Fibroblast of lung (primary cell): ENCODE measurements at places on chromosomes 3 and 15.

GRCh38 chr3:54783611-54784010 lies 144.2 kb downstream of the LRTM1 start:
- peak; percentile 72 for DNase-seq

- DNase-seq: no peak
Measured at GRCh38 chr15:35505141-35505540, 40.8 kb downstream of the DPH6 start.

DNA sequence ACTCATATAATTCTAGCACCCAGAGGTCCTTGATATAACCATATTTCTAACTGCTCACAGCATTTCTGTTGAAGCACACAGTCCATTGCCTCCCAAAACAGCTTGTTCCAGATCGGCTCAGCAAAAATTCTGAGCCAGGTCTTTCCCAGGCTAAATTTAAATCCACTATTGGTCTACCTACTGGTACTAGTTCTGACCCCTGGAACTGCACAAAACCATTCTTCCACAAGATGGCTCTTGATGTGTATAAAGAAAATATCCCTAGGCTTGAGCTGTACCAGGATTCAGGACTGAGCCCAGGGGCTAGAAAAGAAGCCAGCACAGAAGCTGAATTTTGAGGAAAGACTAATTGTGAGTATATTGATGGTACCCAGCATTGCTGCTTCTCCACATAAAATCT lies 75.4 kb upstream of the ABHD17C start:
- no peak for DNase-seq

GRCh38 chr3:190586631-190587011 lies 72.7 kb downstream of the IL1RAP start:
- peak; percentile 28 for DNase-seq

DNA sequence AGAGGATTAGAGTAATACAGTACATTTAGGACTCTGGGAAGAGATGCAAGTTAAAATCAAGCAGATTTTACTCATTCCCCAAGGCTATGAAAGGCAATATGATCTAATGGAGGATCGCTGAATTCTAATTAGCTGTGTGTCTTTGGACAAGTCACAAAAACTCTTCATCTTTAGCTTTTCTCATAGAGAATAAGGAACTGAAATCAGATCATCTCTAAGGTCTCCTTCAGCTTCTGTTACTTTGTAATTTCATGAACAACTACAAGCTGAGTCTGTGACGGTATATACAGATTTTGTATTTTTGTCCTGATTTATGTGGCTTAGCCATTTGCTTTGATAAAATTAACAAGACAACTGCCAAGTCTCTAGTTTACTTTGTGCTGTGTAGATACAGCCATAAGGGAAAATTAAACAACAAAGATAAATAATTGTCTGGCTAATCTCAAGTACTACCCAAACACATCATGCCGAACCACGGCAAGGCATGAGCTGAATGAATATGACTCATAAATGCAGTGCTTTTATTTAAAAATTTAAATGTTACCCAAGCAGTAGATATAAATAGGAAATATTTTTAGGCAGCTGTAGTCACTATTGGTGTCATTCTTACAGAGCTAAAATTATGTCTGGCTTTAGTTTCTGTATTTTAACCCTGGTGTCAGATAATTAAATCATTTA lies 81.5 kb downstream of the GAP43 start:
- DNase-seq: peak; percentile 67

GRCh38 chr3:61979638-61980037 lies 393.7 kb downstream of the FEZF2 start:
- DNase-seq: no peak

- DNase-seq: no peak
Measured at GRCh38 chr3:95738045-95738444, 1076.3 kb upstream of the EPHA6 start.

- peak; percentile 30 for DNase-seq
Measured at GRCh38 chr3:172616031-172616461, 92.8 kb upstream of the TNFSF10 start.

GRCh38 chr3:79490165-79491028 lies 277.4 kb downstream of the ROBO1 start:
- DNase-seq: peak; percentile 95

GRCh38 chr3:105847452-105847851 lies 21.4 kb downstream of the CBLB start:
- no peak for DNase-seq
